ENCODE measurements at places on chromosomes 2 and 18. TPM values are rescaled to one million over a fixed set of nuclear protein-coding genes. Genes with fewer than 3 reads are reported as not detected.

Gene MARCHF4
- 0.08 TPM for total RNA-seq

Gene PAPOLG
- total RNA-seq: 9.4 TPM

Gene C1QL2
- not detected for total RNA-seq

Gene GAL3ST2
- 1.1 TPM for total RNA-seq

Gene LYG2
- not detected for total RNA-seq

Gene BOLL
- not detected for total RNA-seq

Gene DNAH6
- total RNA-seq: 0.24 TPM

All from right atrium auricular region (tissue), 2 donors.